Esophagus squamous epithelium (tissue), 5 donors: ENCODE measurements at places on chromosomes 7 and 10.

DNA sequence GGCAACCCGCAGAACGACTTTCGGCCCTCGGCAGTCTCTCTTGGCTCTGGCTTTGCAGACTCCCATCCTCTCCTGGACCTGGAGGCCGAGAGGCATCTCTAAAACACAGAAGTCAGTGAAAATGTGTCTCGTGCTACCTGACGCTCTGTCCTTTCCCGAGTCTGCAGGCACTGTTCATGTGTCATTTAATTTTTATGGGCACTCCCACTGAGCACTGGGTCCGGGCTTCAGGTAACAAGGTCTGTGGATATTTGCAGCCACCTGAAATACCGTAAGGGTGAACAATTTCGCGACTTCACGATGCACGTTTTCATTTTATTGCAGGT lies 96.8 kb downstream of the GLRX3 start:
- DNase-seq = no peak

DNA sequence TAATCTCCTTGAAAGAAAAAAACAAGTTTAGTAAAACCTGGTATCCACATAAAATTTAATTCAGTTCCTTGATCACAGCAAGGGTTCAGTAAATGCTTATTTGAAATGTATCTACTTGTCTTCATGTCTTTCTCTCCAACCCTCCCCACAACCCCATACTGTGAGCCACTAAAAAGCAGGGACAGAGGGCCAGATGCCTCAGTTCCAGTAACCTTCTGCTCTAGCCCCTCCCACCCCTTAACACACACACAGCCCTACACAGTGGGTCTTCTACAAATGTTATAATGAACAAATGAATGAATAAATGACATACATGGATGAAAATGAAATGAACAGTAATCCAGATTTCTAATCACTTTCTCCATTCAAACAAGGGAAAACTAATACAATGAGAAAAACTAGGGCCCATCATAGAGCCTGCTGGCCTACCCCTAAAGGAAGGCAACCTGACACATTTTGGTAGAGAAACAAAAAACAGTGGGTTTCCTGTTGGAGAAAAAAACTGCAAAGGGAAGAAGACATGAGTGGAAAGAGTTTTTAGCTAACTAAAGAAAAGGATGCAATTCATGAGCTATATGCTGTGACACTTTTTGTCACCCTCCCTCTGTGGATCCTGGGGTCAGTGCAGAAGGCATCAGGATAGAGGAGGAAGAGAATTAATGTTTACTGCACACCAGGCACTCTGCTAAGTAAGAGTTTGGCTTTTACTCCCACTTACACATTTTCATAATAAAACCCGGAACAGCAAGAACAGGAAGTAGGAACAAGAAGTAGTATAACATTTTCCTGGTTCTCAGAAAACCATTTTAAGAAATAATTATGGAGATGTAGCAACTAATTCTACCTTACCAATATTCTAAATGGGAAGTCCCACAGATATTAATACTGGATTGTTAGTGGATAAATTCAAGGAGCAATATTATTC lies 38.1 kb downstream of the ELMO1 start:
- no peak for DNase-seq

DNA sequence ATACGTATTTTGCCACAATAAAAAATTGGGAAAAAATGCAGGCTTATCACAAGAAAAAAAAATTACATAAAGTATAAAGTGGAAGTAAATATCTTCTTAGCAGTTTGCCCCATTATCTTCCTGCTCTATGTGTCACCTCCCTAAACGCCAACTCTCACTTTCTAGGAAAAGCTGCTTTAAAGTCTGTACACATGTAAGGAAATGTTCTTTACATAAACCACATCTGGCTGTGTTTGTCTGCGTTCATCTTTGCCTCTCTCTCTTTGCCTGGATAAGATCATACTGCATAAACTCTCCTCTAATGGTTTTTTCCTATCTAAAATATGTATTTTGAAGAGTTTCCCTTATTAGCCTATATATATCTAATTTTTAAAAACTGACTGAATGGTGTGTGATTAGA lies 23.0 kb upstream of the UMAD1 start:
- no peak for DNase-seq

DNA sequence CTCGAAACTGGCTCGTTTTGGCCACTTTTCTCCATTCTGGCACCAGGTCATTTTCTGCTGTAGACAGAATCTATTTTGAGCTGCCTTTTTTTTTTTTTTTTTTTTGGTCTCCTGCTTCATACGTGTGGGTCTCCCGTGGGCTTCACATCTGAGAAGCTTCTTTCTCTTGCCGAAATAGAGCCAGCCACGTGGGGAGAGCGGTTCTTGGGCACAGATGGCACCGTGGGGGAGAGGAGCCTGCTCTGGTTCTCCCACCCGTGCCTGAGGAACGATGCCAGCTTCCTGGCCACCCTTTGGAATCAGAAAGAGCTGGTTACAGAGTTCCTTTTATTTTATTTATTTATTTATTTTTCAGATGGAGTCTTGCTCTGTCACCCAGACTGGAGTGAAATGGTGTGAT lies 48.7 kb upstream of the OCM2 start:
- no peak for DNase-seq

DNA sequence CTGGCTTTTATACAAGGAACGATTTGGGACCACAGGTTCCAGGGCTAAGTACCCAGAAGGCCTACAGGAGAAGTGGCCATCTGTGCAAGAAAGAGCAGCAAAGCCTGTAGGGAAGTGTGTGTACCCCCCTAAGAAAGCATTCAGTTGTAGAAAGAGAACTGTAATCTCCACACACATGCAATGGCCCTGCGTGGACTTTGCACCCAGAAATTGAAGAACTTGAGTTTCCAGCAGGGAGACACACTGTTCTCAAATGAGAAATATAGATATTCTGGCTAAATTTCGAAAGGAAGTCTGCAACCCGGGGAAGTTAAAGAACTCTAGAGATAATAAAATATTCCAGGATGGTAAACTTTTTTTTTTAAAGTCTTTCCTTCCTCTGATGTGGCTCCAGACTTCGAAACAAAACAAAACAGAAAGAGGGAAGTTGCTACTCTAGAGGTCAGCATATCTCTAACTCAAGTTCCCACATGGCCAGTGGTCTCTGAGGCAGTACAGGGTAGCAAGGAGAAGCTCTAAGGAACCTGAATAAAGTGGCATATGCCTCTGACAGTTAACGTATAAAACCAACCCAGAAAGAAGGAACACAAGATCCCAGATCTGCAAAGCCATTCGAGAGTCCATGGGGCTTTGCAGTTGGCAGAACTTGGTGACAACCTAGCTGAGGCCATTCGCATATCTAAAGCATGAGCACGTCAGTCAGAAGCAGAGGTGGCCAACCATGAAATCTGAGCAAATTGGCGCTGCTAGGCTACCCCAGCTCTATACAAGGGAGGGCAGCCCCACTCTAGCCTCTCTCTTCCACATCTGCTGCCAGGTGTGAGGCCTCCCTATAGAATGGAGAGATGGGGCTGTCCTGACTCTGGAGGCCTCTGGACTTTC lies 56.6 kb downstream of the ELMO1 start:
- no peak for DNase-seq
